Neural crest cell (in vitro differentiated cells): ENCODE measurements at places on chromosomes 2 and 18. TPM values are rescaled to one million over a fixed set of nuclear protein-coding genes. Genes with fewer than 3 reads are reported as not detected.

DNA sequence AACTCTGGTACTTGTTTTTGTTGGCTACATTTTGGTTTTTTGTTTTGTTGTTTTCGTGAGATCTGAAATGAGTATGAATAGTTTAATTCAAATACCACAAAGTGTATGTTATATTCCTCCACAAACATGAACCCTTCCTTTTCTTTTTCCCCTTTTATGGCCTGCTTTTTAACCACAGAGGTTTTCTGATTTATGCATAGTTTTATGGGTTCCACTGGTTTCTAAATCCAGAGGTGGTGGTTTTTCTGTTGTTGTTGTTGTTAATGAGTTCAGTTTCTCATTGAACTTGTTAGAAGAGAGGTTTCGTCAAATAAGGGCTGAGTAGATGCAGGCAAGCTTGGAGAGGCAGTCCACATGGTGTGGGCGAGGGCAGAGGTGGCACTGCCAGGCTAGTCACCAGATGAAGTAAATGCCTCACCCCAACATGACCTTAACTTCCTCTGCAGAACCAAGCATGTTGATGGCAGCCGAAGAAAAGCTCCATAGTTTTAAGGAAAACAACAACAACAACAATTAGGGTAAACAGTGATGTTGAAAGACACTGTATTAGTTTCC, 72.5 kb downstream of the RIF1 start:
- H3K4me1 ChIP-seq, result no peaks in the 10 kb centered on the region
- no peaks in the 10 kb centered on the region for H3K27me3 ChIP-seq
- H3K36me3 ChIP-seq, result peaks cover 15% of the 10 kb centered on the region
- no peak for DNase-seq
- no peak overlapping the region for H3K27ac ChIP-seq

Gene CD226
- 0.40 and 1.0 TPM in 2 replicates for total RNA-seq

Gene LMAN1
- 54.8 and 55.3 TPM in 2 replicates for total RNA-seq

DNA sequence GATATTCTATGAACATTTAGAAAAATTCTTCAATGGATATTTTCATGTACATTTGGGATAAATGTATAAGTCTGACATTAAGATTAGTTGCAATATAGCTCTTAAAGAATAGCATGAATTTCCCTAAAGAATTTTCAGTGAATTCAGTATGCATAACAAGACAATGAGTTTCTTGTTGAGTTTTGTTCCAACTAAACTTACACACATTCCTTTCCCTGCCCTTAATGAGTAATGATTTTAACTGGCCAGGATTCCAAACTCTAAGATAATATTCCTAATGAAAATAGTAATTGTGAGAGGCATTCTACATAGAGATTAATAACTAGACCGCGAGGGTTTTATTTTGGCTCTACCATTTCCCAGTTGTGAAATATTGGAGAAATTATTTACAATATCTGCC, 390.3 kb upstream of the GALNT5 start:
- H3K27ac ChIP-seq, result no peak overlapping the region
- no peak for DNase-seq
- H3K27me3 ChIP-seq, result no peaks in the 10 kb centered on the region
- H3K4me1 ChIP-seq, result no peaks in the 10 kb centered on the region
- H3K4me3 ChIP-seq, result no peak overlapping the region

Gene ALLC
- total RNA-seq, result not detected in 2 replicates

GRCh38 chr18:46570134-46570533, 86.9 kb downstream of the LOXHD1 start:
- no peaks in the 10 kb centered on the region for H3K36me3 ChIP-seq
- H3K27me3 ChIP-seq, result peaks cover 25% of the 10 kb centered on the region
- no peak overlapping the region for H3K27ac ChIP-seq
- peaks cover 4% of the 10 kb centered on the region for H3K4me1 ChIP-seq

Gene RAB17
- total RNA-seq, result not detected in 2 replicates

- H3K4me3 ChIP-seq, result peak overlapping the region; percentile 94
Observed at GRCh38 chr2:27134781-27135477, 493 bp upstream of the PREB start.

Gene RBM45
- total RNA-seq, result 15.9 and 16.7 TPM in 2 replicates

DNA sequence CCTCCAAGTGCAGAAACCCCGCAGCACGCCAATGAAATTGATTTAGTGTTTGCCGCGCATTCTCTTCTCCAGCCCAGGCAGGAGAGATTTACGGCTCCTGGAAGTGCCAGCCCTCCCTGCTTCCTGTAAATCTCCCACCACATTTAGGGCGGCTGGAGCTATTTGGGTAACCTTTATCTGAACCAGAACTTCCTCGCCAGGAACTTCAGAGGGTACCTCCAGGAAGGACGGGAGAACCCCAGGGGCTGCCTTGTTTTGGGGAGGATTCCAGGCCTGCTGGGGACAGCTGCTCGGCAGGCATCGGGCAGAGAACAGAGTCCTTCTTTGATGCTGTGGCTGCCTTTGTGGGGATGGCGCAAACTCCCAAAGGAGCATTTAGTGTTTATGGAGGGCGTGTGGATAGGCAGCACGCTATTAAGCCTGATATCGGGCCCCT, 122.0 kb upstream of the MYCN start:
- H3K4me3 ChIP-seq, result no peak overlapping the region
- H3K4me1 ChIP-seq, result peaks cover 64% of the 10 kb centered on the region
- no peaks in the 10 kb centered on the region for H3K36me3 ChIP-seq
- no peak overlapping the region for H3K27ac ChIP-seq
- DNase-seq, result no peak

DNA sequence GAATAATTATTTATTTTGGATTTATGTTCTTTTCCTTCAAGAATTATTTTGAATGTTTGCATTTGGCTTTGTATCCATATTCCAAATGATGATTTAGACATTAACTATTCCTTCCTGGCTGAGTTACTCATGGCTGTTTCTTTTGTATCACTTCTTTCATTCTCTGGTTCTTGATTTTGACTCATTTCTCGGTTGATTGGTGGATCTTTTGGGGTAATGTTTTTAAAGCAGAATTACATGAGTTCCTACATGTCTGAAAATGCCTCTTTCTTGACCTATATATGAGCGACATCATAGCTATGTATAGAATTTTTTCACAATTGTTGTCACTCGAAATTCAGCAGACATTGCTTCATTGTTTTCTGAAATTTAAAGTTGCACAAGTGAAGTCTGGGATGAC, 39.5 kb downstream of the CYP26B1 start:
- DNase-seq, result no peak
- no peaks in the 10 kb centered on the region for H3K36me3 ChIP-seq
- H3K4me1 ChIP-seq, result peaks cover 6% of the 10 kb centered on the region

Gene OTOF
- total RNA-seq, result 0.07 and 0.19 TPM in 2 replicates

GRCh38 chr2:191188550-191189093, 37.8 kb upstream of the STAT4 start:
- H3K4me3 ChIP-seq, result no peak overlapping the region
- no peaks in the 10 kb centered on the region for H3K27me3 ChIP-seq
- DNase-seq, result no peak
- H3K27ac ChIP-seq, result no peak overlapping the region
- H3K36me3 ChIP-seq, result no peaks in the 10 kb centered on the region

Gene FSHR
- not detected in 2 replicates for total RNA-seq

DNA sequence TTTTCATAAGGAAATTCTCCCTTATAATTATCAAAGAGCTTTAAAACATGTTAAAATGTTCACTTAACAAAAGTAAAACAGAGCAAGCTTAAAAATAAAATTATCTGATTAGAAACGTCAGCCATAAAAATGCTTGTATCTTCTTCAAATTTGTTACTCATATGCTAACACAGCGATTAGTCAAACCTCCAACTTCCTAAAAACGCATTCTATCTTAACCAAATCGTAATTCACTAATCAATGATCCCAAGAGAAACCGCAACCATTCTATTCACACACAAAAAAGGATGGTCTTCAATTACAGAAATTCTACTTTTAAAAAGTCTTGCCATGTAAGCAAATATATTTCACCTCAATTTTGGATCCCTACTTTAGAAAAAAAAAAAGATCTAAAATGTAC, 1.9 kb downstream of the STK17B start:
- H3K36me3 ChIP-seq, result no peaks in the 10 kb centered on the region
- H3K4me1 ChIP-seq, result peaks cover 17% of the 10 kb centered on the region
- peak overlapping the region; percentile 93 for H3K4me3 ChIP-seq
- H3K27ac ChIP-seq, result no peak overlapping the region

- no peak for DNase-seq
- no peak overlapping the region for H3K4me3 ChIP-seq
- peaks cover 12% of the 10 kb centered on the region for H3K36me3 ChIP-seq
- H3K27ac ChIP-seq, result no peak overlapping the region
- no peaks in the 10 kb centered on the region for H3K4me1 ChIP-seq
- H3K27me3 ChIP-seq, result no peaks in the 10 kb centered on the region
Observed at GRCh38 chr2:48519593-48519992, 10.4 kb upstream of the STON1 start.

DNA sequence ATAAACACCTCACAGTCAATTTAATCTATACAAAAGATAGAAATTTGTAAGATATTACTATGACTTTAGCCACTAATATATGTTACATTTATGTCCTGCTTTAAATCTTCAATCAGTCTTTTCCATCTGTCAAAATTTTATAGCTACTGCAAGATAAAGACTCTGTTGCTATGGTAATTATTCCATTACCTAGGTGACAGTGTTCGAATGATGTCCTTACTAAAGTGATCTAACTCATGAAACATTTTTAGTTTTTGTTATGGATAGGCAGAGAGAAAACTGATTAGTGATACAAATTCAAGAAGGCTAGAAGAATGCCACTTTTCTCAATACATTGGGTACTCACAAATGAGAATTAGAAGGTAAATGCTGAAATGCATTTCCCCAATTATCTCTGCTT, 359.9 kb upstream of the FSHR start:
- H3K27me3 ChIP-seq, result peaks cover 10% of the 10 kb centered on the region
- no peak for DNase-seq
- no peak overlapping the region for H3K27ac ChIP-seq
- H3K4me3 ChIP-seq, result no peak overlapping the region

Gene KCNF1
- 0.93 and 1.1 TPM in 2 replicates for total RNA-seq

DNA sequence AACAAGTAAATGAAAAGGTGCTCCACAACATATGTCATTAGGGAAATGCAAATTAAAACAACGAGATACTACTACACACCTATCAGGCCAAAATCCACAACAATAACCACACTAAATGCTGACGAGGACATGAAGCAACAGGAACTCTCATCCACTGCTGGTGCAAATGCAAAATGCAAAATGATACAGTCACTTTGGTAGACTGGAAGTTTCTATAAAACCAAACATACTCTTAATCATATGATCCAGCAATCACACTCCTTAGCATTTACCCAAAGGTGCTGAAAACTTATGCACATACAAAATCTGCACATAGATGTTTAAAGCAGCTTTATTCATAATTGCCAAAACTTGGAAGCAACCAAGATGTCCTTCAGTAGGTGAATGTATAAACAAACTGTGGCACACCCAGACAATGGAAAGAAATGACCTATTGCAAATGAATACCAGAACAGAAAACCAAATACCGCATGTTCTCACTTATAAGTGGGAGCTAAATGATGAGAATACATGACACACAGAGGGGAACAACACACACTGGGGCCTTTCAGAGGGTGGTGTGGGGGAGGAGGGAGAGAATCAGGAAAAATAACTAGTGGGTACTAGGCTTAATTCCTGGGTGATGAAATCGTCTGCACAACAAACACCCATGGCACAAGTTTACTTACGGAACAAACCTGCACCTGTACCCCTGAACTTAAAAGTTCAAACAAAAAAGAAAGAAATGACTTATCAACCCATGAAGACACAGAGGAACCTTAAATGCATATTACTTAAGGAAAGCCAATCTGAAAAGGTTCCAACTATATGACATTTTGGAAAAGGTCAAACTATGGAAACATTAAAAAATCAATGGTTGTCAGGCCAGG, 80.4 kb downstream of the ASXL2 start:
- H3K27me3 ChIP-seq, result no peaks in the 10 kb centered on the region
- H3K27ac ChIP-seq, result no peak overlapping the region
- no peak for DNase-seq
- peaks cover 22% of the 10 kb centered on the region for H3K36me3 ChIP-seq

DNA sequence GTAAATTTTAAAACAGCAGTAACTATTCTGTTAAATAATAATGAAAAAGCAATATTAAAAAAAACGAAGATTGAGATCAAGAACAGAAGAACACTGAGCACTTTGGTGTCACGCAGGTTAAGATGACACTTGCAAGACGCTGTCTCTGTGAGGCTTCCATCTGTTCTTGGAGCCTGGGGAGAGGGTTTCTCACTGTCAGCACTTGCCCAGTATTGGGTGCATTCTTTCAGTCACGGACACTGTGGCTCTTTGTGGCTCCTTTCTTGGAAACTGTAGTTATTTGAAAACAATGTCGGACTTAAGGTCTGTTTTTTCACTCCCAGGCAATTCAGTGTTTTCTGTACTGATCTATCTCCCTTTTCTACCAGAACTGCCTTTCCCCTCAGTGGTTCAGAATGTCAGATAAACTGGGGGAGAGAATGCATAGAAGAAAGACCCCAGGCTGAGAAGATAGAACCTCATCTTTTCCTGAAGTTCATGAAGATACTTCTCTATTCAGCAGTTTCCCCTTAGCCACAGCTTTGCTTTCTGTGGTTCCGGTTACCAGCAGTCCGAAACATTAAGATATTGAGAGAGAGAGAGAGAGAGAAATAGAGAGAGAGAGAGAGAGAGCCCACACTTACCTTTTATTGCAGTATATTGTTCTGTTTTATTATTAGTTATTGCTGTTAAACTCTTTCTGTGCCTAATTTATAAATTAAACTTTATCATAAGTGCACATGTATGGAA, 283.3 kb downstream of the DCDC2C start:
- no peak overlapping the region for H3K27ac ChIP-seq
- peaks cover 12% of the 10 kb centered on the region for H3K36me3 ChIP-seq

GRCh38 chr2:120948662-120949011, 213.0 kb downstream of the GLI2 start:
- no peaks in the 10 kb centered on the region for H3K27me3 ChIP-seq
- peaks cover 60% of the 10 kb centered on the region for H3K4me1 ChIP-seq
- H3K4me3 ChIP-seq, result no peak overlapping the region
- no peak for DNase-seq
- H3K36me3 ChIP-seq, result no peaks in the 10 kb centered on the region

GRCh38 chr2:122157158-122157557, 401.7 kb downstream of the TSN start:
- no peak overlapping the region for H3K27ac ChIP-seq
- H3K36me3 ChIP-seq, result no peaks in the 10 kb centered on the region
- no peak overlapping the region for H3K4me3 ChIP-seq
- H3K27me3 ChIP-seq, result no peaks in the 10 kb centered on the region
- DNase-seq, result no peak
- peaks cover 28% of the 10 kb centered on the region for H3K4me1 ChIP-seq

DNA sequence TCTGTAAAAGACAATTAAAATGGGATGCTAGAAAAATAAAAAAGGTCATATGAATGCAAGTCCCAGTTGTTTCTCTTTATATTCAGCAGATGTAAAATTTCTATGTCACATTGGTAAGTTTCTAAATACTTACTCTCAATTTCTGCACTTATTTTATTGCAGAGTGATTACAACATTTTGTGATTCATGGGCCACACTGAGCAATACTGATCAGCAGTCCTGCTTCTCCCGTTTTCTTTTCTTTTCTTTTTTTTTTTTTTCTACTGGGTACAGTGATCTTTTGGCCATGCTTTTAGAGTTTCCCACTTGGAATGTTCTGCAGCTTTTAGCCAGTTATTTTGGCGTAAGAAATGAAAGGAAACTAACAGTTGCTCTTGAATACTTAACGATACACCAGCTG, 38.8 kb downstream of the LIMS1 start:
- no peak overlapping the region for H3K27ac ChIP-seq
- peaks cover 27% of the 10 kb centered on the region for H3K4me1 ChIP-seq
- H3K27me3 ChIP-seq, result no peaks in the 10 kb centered on the region
- H3K4me3 ChIP-seq, result no peak overlapping the region
- H3K36me3 ChIP-seq, result no peaks in the 10 kb centered on the region
- DNase-seq, result no peak
